ENCODE measurements at places on chromosomes 4 and X.
A peak's percentile ranks its signal among the peaks of the same experiment; 100 is the strongest.

DNA sequence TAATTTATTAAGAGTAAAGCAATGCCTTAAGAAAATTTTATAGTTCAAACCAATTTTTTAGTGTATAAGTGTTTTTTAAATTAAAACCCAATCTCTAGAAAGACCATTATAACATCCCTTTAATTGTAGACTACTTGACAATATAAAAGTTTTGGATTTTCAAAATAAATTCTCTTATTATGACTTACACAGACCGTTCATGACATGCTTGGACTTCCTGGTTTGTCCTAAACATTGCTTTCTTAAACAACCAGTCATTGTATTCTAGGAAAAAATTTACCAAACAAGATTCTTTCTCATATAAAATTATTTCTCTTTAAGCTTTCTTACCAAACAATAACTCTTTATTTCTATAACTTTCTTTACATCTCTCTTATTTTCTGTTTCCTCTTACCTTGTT, 49.0 kb upstream of the CXorf51A start:
- DNase-seq, result no peak

- DNase-seq, result peak; percentile 8
Measured at GRCh38 chr4:4781936-4782707, 77.3 kb upstream of the MSX1 start.

DNA sequence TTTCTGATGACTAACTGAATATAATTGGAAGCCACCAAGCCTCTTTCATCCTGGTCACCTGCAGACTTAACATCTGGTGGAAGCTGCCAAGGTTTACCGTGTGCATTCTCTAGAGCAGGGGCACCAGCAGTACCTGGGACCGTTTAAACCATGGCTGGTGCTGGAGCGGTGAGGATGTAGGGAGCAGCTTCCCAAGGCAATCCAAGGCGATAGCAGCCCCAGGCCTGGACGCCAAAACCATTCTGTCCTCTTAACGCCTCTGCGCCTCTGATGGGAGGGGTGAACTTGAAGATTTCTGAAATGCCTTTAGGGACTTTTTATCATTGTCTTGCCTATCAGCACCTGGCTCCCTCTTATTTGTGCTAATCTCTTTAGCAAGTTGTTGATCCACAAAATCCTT, 37.3 kb upstream of the SPANXN2 start:
- DNase-seq, result no peak

GRCh38 chrX:124256216-124256615, 76.2 kb upstream of the TEX13D start:
- DNase-seq, result peak; percentile 1

DNA sequence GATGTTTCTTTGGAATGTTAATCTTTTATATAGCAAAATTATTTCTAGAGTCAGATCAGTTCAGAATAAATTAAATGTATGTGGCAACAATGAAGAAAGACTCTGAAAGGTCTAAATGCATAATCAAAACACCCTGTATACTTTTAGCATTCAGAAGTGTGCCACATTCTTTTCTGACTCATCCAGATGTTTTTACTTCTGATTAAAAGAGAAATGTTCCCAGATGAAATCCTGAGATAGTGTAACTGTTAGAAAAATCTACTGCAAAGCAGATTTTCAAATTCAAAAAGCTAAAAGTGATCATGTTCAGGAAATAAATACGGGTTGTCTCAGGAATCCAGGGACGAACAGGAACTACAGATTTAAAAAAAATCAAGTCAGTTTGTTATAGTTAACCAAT, 241.4 kb downstream of the GRIA3 start:
- DNase-seq, result no peak

DNA sequence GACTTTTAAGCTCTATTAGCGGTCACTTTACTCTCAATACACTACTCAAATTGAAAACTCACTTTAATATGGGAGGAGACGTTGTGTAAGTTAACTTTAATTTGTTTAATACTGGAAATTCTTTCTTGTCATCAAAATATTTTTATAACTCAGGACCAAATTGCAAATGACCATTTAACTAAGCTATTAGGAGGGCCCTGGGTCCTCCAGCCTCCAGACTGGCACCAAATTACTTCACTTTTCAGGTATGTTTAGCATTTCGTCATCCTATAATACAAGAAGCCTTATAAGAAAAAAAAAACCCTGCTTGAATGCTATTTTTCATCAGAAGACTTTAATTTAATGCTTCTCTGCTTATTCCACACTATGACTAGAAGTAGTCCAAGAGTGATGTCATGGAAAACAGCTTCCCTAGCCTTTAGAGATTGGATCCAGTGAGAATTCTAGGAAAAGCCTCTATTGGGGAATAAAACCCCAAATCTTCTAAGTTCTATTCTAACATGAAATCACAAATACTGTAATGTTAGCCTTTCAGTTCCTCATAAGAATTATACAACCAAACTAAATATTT, 6.6 kb downstream of the KLHL15 start:
- peak; percentile 19 for DNase-seq

DNA sequence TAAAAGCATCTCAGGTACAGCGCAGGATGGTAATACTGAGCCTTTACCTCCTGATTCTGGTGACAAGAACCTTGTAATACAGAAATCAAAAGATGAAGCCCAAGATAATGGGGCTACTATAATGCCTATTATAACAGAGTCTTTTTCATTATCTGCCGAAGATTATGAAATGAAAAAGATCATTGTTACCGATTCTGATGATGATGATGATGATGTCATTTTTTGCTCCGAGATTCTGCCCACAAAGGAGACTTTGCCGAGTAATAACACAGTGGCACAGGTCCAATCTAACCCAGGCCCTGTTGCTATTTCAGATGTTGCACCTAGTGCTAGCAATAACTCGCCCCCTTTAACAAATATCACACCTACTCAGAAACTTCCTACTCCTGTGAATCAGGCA, 3.2 kb downstream of the ZBTB33 start:
- DNase-seq, result no peak

GRCh38 chrX:1152090-1152489, 60.4 kb downstream of the CRLF2 start:
- DNase-seq, result no peak

DNA sequence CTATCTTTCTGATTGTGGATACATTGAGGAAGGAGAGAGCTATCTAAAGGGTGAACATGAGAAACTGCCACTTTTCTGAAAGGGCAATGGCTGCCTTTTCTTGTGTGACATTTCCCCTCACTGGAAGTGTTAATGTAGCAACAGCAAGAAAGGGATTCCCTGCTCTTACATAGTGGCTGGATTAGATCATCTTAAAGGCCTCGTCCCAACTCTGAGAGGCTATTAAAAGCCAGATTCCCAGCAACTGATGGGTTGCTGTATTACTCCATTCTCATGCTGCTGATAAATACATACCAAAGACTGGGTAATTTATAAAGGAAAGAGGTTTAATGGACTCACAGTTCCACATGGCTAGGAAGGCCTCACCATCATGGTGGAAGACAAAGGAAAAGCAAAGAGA, 33.7 kb upstream of the ADH7 start:
- peak; percentile 6 for DNase-seq

- DNase-seq, result no peak
Measured at GRCh38 chrX:72495046-72495445, 77.6 kb downstream of the HDAC8 start.

Data from fibroblast of pulmonary artery (primary cell).